ENCODE measurements at places on chromosomes 7 and 10.

GRCh38 chr7:94313926-94314325, 80.8 kb upstream of the COL1A2 start:
- DNase-seq = no peak

- DNase-seq = no peak
Measured at GRCh38 chr10:76331742-76332141, 900.3 kb downstream of the LRMDA start.

DNA sequence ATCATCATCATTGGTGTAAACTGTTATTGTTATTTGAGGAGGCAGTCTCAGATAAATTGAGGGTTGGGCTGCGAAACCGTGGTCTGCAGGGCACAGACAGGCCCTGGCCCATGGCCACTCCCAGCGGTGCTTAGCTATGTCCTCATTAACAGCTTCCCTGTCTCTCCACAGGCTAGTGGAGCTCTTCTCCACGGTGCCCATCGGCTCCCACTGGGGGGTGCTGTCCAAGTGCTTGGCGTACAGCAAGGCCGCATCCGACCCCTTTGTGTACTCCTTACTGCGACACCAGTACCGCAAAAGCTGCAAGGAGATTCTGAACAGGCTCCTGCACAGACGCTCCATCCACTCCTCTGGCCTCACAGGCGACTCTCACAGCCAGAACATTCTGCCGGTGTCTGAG, 21.6 kb downstream of the GPR26 start:
- no peak for DNase-seq

- DNase-seq = no peak
Measured at GRCh38 chr10:63889803-63890202, 368.6 kb downstream of the REEP3 start.

DNA sequence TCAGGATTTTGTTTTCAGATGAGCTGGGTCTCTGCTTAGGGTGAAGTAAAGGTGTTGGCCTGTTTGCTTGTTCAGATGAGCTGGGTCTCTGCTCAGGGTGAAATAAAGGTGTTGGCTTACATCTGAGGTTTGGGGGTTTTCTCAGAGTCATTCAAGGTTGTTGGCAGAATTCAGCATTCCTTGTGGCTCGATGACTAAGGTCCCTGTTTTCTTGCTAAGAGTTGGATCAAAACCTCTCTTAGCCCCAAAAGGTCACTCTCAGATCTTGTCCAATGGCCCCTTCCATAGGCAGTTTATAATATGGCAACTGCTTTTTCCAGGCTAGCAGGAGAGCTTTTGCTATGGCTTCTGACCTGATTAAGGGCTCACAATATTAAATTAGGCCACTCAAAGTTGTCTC, 106.6 kb downstream of the ADAM22 start:
- DNase-seq = no peak

- no peak for DNase-seq
Measured at GRCh38 chr7:51335057-51335456, 18.4 kb upstream of the COBL start.

- no peak for DNase-seq
Measured at GRCh38 chr7:90484706-90485105, 15.3 kb downstream of the PTTG1IP2 start.
